ENCODE measurements at places on chromosomes 11 and 22. TPM values are rescaled to one million over a fixed set of nuclear protein-coding genes. Genes with fewer than 3 reads are reported as not detected.
A peak's percentile ranks its signal among the peaks of the same experiment; 100 is the strongest.

LDHAL6A gene
- total RNA-seq = not detected

GRIA4 gene
- total RNA-seq = 1.2 TPM

GTSE1 gene
- 21.1 TPM for total RNA-seq

DNA sequence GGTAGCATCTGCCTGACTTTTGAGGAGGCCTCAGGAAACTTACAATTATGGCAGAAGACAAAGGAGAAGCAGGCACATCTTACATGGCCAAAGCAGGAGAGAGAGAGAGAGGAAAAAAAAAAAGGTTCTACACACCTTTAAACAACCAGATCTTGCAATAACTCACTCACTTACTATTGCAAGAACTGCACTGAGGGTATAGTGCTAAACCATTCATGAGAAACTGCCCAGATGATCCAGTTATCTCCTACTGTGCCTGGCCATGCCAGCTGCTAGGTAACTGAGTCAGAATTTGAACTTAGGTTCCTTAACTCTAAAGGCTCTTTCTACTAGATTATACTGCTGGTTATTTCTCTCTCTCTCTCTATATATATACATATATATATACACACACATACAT, 7.3 kb downstream of the HORMAD2 start:
- DNase-seq = no peak

PLXNB2 gene
- total RNA-seq = 35.8 TPM

DNA sequence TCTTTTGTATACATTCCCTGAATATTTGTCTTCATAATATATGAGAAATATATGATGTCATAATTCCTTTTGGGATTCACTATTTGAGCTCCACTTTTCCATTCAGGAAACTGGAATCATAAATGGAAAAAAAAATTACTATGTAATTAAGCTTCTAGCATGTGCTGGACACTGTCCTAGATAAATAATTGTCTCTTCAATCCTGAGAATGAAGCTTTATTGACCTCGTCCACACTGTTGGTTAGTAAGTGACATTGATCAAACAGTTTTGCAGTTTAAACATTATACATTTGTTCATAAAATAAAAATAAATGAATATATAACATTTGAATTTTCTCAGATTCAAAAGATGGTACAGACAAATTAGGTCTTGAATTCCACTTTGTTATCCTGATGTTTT, 1691.2 kb downstream of the LRRC4C start:
- DNase-seq = no peak

RASSF10 gene
- 3.4 TPM for total RNA-seq

FOLH1 gene
- total RNA-seq = 0.09 TPM

TNNI2 gene
- not detected for total RNA-seq

DNA sequence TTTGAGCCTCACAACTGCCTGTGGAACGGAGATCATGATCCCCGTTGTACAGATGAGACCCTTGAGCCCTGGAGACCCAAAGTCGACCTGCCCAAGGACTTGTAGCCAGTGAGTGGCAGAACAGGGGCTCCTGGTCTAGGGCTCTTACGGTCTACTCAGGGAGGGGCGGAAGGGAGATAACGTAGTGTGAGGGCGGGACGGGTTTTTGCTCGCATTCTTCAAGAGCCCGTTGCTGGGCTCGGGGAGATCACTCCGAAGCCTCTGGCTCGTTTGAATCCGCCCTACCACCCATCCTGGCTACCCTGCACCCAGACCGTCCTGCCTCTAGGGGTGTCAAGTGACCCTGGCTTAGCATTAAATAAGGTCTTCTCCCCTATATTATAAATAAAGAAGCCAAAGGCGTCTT, 639 bp downstream of the CRY2 start:
- peak; percentile 56 for DNase-seq

- DNase-seq = no peak
These were observed 302.7 kb downstream of the DDX10 start for GRCh38 chr11:108967571-108967970.

DNA sequence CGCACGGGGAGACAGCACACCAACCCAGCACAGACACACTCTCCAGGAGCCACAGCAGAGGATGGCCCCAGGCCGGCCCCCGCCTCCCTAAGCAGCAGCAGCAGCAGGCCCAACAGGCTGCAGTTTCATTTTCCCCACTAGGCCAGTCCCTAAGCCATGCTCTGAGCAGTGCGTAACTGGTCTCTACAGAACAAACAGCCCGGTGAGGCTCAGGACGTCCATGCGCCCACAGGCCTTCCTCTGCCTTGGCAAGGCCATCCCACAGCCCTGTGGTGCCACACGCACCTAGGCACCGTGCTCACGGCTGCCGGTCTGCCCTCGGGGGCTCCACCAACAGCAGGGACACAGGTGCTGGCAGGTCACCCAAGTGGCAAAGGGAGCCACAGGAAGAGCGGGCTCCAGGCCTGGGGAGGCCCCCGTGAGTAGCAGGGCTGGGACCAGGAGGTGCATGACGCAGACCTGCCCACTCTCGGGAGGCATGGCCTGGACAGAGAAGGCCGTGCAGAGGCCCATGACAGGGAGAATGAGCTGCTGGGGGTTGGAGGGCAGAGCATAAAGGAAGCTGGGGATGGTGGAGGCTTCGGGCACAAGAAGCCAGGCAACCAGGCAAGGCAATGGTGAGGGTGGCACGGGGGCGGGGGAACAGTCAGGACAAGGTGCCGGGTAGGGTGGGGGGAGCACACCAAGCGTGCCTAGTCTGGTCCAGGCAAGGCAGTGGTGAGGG, 1.4 kb upstream of the MOB2 start:
- no peak for DNase-seq

DNA sequence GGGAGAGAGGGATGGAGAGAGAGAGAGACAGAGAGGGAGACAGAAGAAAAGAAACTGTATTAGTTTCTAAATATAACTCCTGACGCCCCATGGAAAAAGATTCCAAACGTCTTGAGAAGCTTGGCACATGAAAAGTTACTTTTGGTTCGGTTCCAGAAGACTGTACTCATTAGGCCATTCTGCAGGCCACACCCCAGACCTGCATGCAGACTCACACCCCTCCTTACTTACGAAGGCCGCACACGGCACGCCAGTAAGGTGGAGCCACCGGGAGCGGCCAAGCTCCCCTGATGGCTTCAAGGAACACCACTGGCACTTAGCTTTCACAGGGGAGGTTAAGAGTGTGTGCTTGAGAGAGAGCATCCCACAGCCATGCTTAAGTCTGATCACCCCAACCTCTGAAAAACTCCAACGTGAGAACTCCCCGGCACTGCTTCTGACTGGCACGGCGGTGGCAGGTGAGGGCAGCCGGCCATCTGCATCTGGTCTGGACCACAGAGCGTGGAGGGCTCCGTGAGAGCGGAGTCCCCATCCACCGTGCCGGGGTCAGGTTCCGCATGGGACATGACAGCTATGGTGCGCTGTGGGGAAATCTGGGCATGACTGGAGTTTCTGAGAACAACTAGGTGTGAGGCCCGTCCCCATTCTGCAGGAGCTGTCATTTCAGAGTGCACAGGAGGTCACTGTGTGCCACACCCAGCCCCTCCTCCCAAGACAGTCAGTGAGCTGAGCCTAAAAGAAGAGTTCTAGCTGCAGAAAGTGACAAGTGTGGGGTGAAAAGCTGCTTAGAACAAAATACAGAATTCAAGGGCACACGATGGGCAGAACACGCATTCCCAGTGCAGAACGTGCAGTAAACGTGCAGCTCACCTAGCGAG, 62.4 kb downstream of the MYH9 start:
- DNase-seq = peak; percentile 77

- DNase-seq = no peak
These were observed 737.4 kb downstream of the BRD1 start for GRCh38 chr22:49090061-49090852.

- DNase-seq = no peak
These were observed 622.3 kb upstream of the CHORDC1 start for GRCh38 chr11:90845126-90845525.

- no peak for DNase-seq
These were observed 851 bp downstream of the SYT8 start for GRCh38 chr11:1835671-1836010.

- DNase-seq = no peak
These were observed 29.9 kb downstream of the MS4A2 start for GRCh38 chr11:60118338-60118737.

GRCh38 chr11:130792772-130793171, 123.5 kb downstream of the SNX19 start:
- DNase-seq = no peak

GRCh38 chr11:73875380-73875779, 1.3 kb downstream of the COA4 start:
- no peak for DNase-seq

MMP26 gene
- total RNA-seq = not detected

GRCh38 chr22:19374410-19374809, 57.1 kb downstream of the HIRA start:
- DNase-seq = no peak

GGT5 gene
- not detected for total RNA-seq

GRCh38 chr22:45731041-45731797, 59.6 kb downstream of the ATXN10 start:
- DNase-seq = peak; percentile 11

- DNase-seq = peak; percentile 64
These were observed 726.7 kb downstream of the METTL15 start for GRCh38 chr11:28834877-28835276.

GRCh38 chr11:95093548-95093947, 3.9 kb downstream of the ENDOD1 start:
- DNase-seq = no peak

- DNase-seq = no peak
These were observed 387.8 kb upstream of the LARGE1 start for GRCh38 chr22:34308101-34308500.

GRCh38 chr11:123392844-123393243, 37.2 kb upstream of the GRAMD1B start:
- no peak for DNase-seq

STIM1 gene
- total RNA-seq = 7.7 TPM

DNA sequence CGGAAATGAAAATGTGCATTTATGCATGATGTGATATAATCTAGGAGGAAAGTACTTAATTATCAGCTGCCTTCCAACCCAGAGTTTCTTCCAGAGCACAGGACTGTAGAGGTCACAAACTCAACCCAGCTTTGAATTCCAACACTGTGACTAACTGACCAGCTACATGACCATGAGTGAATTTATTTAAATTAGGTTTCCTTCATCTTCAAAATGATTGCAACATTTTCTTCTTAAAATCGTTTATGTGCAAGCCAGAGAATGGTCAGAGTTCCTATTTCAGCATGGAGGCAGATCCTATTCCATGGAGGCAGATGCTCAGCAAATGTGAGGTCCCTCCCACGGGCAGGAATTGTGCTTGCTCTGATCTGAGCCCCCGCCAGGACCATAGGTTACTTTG, 42.4 kb downstream of the OSBP start:
- no peak for DNase-seq

GRCh38 chr11:76781807-76782530, 1.2 kb upstream of the TSKU start:
- DNase-seq = no peak

DNA sequence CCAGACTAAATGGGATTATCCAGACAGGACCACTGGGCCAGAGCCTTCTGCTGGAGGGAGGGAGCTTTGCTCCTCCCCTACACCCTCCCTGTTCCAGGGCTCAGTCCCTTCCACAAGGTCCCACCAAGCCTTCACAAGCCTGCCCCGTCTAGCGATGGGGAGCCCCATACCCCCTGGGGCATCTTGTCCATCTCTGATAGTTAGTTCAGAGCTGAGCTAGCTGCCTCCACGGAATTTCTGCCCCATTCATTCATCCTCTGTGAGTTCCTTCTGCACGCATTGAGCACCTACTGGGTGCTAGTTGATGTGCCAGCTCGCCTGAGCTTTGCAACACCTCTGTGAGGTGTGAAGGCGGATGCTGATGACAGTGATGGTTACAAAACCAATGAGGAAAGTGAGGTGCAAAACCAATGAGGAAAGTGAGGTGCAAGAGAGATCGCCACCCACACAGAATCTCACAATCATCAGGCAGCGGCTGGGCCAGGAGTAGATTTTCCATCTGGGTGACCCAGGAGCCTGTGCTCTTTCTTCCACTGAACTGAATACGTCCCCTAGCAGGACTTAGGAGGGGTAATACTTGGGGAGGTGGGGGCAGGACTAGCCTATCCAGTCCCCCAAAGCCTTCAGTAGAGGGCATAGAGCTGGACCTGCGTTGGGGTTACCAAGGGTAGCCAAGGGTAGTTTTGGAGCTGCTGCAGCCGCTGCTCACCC, 21.5 kb upstream of the CBX7 start:
- DNase-seq = no peak

DNA sequence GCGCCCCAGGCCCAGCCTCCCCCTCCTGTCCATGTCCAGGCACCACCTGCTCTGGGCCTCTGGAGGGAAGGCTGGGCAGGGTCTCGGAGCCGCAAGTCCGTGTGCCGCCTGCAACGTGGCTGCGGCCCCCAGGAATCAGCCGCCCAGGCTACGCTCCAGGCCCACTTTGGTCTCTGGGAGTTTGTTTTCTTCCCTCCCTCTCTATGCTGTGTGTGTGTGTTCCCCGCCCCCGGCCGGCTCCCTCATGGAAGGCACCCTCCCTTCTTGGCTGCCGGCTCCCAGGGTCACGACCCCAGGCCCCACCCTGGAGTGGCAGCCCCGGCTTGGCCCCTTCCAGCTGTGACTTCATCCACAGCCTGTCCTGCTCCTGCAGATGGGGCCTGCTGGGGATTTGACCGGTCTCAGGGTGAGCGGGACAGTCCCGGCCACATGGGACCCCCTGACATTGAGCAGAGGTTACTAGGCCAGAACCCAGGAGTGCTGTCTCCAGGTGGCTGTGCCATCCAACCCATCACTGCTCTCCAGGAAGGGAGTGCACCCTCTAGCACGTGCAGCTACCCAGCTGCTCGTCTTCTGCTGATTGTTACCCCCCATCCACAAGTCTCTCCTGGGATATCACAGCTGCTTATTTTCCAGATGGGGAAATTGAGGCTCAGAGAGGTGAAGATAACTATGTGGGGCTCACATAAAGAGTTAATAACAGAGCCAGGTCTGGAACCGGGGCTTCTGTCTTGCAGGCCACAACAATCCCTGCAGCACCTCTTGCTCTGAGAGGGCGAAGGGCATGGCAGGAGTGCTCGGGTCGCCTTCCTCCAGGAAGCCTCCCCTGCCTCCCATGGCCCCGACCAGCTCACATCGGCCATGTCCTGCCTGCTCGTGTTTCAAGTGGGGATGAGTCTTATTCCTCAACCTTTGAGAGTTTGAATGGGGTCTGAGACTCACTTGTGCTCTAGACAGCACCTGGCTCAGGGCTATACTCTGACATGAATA, 2.8 kb upstream of the LIF start:
- peak; percentile 59 for DNase-seq
